ENCODE measurements at places on chromosomes 6 and 20.

GRCh38 chr20:46253391-46253790 lies 54.9 kb downstream of the CDH22 start:
- peak; percentile 32 for DNase-seq

GRCh38 chr20:41196653-41197225 lies 59.4 kb downstream of the PLCG1 start:
- no peak for DNase-seq

DNA sequence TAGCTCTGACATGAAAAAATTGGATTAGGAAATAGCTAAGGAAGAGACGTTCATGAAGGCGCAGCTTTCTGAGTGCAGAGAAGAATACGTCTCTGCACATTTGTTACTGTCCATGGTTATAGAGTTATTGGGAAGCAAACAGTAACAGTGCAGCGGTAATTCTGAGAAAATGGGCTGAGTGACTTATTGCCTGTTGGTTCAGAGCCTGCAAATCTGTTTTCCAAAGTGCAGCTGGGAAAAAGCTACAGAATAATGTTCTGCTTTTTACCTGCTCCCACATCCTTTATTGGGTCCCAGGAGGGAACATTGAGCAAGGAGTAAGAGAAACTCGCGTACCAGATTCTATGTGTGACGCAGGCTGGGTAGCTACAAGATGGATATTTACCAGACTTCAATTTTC lies 160.2 kb downstream of the BTBD3 start:
- no peak for DNase-seq

GRCh38 chr20:62837790-62838127 lies 20.9 kb downstream of the COL9A3 start:
- no peak for DNase-seq

GRCh38 chr20:19259141-19259591 lies 46.7 kb downstream of the SLC24A3 start:
- DNase-seq = no peak

GRCh38 chr6:2854396-2854982 lies 12.8 kb upstream of the SERPINB1 start:
- DNase-seq = peak; percentile 51

DNA sequence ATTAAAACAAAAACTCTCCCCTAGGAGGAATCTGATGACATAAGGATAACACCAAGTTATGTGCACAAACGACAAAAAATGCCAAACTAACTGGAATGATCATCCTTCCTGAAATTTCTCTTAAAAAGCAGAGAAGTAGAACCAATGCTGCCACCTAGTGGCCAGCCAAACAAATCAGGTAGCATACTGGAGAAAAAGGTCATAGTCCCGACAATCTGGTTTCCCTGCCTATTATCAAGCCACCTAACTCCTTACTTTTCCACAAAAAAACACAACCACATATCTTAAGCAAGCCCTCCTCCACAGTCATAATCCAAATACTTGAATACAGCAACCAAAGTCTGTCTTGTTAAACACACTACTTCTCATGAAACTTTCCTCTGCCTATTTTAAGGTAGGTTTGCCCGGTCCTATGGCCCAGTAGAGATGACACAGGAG lies 5.3 kb downstream of the OARD1 start:
- DNase-seq = peak; percentile 58

DNA sequence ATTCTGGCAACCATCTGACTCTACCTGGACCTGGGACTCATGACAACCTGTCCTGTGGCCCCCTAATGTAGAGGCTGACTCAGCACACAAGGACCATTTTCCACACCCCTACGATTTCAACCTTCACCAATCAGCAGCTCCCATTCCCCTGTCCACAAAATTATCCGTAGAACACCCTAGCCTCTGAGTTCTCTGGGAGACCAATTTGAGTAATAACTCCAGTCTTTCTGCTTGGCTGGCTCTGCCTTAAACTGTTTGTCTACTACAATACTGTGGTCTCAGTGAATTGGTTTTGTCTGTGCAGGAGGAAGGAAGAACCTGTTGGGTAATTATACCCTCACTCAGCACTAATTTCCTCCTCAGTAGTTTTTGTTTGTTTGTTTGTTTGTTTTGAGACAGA lies 99.3 kb upstream of the MRPS10 start:
- DNase-seq = no peak

DNA sequence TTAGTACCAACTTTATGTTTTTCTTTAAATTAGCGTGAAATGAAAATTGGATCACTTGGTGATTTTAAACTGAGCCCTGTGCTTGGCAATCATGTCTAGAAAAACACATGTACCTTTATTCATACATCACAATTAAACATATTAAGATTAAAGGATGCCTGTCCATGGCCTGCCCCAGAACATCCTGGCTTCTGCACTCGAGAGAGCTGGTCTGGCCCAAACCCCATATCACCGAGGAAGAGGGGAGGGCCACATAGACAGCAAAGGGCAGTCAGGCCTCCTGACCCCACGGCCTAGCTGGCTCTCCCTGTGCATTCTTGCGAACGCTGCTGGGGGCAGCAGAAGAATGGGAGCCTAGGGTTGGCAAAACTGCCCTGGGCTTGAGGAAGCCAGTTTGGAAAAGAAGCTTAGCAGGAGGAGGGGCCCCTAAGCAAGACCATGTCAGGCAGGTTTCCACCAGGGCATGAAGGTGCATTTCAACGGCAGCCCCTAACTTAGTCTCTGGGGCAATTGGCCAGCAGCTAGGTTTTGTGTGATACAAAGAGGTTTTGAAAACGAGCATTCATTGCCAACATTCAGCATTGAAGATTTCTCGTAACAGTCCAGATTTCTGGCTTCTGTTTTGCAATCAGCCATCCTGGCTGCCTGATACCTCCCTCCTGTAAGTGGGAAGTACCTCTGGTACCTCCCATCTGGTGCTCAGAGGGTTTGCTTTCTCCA lies 8.6 kb downstream of the BPIFB3 start:
- no peak for DNase-seq

Measured in NCI-H460 (cell line).